Suppressor macrophage treated with lipopolysaccharide for 4 hours (primary cell): ENCODE measurements at places on chromosomes 1 and 21.

- DNase-seq: no peak
Measured at GRCh38 chr21:30947141-30947540, 65.8 kb upstream of the KRTAP11-1 start.

- no peak for DNase-seq
Measured at GRCh38 chr1:62487956-62488355, 51.1 kb downstream of the USP1 start.

GRCh38 chr1:109427171-109427467 is 871 bp upstream of the PSMA5 start:
- DNase-seq: peak; percentile 36

DNA sequence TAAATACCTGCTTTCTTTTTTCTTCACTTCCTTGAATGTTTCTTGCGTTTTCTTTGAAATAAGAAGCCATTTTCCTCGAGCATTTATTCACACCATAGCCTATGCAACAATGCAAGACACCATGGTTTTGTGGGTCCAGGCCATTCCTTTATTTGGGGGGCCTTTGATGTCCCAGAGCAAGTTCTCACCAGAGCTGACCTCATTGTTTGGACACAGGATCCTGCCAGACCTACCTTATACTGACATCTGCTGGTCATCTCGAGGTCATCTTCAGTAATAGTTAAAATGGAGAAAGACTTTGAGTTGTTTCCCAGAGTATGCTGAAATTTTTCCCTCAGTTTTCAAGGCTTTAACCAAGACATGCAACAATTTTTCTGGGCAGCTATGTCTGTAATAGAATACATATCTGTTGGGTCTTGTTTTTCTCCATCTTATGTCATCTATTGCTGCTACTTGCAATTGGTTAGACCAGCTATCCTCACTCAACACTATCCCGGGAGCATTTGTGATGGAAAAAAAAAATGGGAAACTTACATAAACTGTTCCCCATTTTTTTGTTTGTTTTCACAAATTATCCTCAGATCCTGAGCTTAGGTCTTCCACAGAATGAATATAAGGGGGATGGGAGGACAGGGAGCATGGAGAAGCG is 34.0 kb upstream of the BACE2 start:
- DNase-seq: peak; percentile 34

GRCh38 chr1:56199956-56200355 is 379.4 kb downstream of the PLPP3 start:
- DNase-seq: no peak

DNA sequence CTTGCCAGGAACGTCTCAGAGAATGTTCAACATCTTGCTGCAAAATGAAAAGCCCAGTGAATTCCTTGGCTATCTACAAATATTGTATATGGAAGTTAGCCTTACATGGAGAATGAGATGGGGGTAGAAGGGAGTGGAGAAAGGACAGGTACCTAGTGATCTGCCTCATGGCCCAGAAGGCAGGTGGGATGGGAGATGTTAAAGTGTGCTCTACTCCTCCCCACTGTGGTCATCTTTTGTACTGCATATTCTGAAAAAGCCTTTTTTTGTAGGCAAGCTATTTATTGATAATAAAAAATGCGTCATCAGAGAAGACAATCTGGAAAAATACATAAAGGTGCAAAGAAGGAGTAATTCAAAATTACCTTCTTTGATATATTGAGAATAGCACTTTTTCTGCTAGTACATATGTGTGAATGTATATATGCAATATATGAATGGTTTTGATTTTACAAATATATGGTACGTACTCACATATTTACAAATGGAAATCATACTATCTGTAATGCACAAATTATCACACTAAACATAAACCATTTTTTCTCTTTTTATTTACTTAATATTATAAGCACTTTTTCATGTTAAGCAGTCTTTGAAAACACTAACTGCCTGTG is 19.1 kb upstream of the SLC5A9 start:
- DNase-seq: peak; percentile 42

GRCh38 chr21:16211339-16212303 is 481.8 kb downstream of the USP25 start:
- DNase-seq: no peak

DNA sequence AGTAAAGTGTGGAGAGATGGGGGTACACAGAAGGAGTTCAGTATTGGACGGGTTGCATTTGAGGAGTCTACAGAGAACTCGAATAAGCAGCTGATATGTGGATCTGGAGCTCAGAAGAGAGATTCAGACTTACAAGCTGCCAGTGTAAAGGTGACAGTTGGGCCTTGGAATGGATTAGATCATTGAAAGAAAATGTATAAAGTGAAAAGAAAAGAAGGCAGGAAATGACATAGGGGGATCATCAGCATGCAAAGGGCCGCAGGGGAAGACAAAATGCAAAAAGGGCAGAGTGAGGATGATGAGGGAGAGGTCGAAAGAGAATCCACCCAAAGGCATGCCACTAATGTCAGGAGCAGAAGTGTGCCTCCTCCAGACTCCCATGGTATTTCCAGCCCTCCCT is 273.3 kb downstream of the TNR start:
- DNase-seq: no peak

- DNase-seq: no peak
Measured at GRCh38 chr1:83897516-83897915, 101.4 kb downstream of the TTLL7 start.

GRCh38 chr1:54800899-54801759 is at the start of gene TTC22:
Gene TTC22 (minus strand): TSS chr1:54801323. CDS start chr1:54801163, 160 bp downstream.
- DNase-seq: peak; percentile 19

DNA sequence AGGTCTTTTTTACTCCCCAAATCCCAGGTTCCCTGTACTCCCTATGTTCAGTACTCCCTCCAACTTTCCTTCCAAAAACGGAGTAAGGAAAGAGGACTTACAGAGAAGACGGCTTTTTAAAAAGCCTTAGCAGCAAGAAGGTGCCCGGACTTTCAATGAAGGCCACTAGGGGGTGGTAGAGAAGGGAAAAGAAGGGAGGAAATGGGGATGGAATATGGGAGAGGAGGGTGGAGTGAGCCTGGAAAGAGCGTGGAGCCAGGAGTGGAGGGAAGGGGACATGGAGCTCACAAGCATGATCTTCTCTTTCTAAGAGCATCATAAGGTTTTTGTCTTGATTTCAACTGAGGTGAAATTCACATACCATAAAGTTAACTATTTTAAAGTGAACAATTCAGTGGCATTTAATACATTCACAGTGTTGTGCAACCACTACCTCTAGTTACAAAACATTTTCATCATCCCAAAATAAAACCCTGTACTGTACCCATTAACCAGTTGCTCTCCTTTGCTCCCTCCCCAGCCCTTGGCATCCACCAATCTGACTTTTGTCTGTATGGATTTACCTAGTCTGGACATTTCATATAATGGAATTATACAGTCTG is 129.9 kb downstream of the ZNF281 start:
- peak; percentile 60 for DNase-seq

DNA sequence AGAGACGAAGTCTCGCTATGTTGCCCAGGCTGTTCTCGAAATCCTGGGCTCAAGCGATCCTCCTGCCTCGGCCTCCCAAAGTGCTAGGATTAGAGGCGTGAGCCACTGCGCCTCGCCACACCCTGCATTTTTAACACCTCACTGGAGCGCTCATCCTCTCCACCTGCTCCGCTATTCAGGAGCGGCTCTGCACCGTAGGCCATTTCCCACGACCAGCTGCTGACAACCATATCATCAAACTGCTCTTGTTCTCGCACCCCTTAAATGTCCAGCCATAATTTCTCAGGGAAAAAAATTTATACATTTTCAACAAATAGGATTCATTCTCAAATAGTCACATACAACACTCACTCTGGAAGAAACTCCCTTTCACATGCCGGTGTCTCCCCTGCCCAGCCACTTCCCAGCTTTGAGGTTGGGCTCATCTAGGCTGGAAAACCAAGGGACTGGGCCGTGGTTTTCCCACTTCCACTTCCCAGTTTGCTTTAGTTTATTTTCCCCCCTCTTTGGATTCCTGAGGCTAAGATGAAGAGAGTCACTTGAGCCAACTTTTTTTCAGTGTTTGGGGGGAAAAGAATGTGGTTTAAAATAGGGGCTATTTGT is 639 bp upstream of the IPO9 start:
- DNase-seq: no peak

DNA sequence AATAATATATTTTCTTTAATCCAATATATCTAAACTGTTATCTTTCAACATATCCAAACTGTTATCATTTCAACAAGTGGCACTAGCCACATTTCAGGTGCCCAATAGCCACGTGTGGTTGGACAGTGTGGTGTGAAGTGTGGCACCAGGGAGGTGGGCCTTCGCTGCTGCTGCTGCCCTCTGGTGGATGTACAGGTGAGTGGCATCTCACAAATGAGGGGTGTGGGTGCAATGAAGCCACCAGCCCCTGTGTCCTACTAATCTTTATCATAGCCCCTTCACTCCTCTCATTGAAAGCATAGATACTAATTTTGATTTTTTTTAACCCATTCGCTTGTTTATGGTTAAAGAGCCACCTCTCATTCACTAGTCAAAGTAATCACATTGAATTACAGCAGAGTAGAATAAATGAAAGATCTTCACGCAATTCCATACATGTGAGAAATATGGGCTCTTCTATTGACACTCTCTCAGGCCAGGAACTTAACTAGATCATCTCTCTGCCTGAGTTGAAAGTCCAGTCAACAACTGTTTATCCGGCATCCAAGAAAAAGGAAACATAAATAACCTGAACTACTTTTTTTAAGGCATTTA is 499.2 kb downstream of the OMA1 start:
- peak; percentile 20 for DNase-seq

DNA sequence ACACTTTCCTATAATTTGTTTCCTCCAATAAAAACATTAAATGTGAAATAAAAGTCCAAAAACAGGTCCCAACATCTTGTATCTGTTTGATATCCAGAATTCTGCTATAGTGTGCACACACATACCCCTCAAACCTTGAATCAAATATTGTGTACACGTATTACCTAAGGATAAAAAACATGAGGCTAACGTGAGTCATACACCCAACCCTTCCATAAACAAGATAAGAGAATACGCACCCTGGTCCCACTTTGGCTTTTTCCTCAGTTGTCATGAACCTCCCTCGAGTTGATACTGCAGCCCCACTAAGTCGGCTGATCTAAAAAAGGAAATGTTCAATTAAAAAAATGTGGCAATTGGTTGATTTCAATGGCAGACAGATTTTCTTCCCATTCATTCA is 5.2 kb downstream of the KHDC4 start:
- no peak for DNase-seq

DNA sequence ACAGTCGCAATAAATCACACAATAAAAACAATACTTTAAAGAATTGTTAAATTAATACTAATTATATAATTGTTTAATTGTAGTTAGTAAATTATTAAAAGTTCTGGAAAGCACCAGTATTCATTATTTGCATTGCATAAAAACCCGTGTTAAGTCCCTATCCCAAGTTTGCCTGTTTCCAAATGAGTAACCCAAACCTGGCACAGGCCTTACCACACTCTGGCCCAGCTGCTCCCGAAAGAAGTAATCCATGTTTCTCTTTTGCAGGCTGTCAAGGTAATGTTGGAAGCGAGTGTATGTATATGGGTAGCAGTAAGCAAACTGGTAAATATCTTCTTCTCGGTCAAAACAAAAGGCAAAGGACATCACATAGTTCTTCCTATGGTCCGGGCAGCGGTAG is 268.7 kb upstream of the BEND5 start:
- no peak for DNase-seq

DNA sequence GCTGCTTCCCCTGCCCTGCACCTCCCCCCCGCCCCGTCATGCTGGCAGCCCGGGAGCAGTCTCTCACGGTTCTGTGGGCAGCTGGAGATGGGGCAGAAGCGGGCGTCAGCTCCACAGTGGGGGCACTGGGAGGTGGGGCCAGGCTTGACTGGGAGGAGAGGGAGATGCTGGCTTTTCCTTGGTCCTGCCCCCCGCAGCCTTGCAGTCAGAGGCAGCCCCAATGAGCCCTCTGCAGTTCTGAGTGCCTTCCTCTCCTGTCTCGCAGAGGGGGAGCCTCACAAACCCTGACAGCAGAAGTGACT is 21.7 kb downstream of the ARHGEF10L start:
- no peak for DNase-seq

GRCh38 chr1:72062584-72062983 is 219.8 kb downstream of the NEGR1 start:
- peak; percentile 49 for DNase-seq

DNA sequence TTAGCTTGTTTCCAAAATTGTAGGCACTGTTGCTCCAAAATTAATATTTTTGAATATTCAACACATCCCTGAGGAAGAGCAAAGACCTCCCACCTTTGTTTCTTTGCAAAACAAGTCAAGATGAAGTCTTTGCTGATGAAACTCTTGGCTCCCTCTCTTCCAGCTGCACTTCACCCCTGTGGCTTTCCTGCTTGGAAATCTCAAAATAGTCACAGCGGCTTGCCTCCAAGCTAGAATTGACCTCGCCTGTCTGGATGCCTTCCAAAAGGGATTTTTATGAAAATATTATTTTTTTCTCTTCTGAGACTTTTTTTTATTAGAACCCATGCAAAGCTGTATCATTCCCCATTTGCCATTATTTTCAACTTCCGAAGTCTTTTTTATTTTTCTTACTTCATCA is 71.1 kb upstream of the MROH9 start:
- DNase-seq: no peak

- DNase-seq: no peak
Measured at GRCh38 chr1:2271841-2272655, 43.9 kb downstream of the SKI start.

GRCh38 chr1:241715435-241715834 is 63.4 kb downstream of the WDR64 start:
- DNase-seq: no peak

DNA sequence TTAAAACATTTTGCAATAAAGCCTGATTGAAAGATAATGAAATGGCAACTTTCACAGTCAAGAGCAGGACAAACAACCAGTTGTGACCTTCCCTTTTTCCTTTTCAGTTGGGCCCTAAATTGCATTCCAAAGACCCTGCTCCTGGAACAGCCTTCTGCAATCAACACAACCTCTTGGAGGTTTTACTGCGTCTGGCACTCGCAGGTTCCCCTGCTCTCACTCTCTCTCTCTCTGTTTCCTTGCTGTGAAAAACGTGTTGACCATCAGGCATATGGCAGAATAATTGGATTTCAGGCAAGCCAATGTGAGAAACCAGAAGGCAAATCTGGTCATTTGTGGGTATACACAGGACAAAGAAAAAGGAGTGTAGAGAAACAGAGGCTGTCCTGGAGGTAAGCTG is 23.2 kb downstream of the SLC44A5 start:
- DNase-seq: no peak

- no peak for DNase-seq
Measured at GRCh38 chr1:1916851-1917251, 1.8 kb downstream of the CALML6 start.

- DNase-seq: no peak
Measured at GRCh38 chr1:61498342-61498741, 226.6 kb downstream of the TM2D1 start.

- no peak for DNase-seq
Measured at GRCh38 chr21:33655588-33656221, 13.4 kb downstream of the ITSN1 start.

DNA sequence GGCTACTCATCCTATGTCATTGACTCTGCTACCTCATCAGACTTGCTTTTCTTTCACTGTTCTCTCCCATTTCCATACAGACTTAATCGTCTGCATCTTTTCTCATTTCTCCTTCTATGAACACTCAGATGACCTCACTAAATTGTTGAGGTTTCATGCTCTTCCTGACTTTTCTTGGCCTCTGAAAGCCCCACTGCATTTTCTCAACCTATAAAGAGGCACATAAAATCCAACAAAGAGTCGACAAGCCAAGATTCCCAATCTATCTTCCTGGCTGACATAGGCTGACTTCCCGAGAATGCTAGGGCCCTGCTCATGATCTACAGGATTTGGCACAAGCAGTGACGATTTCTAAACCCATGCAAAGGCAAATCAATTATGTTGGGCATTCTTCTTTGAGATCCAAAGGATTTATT is 280.8 kb upstream of the DPYD start:
- no peak for DNase-seq

- DNase-seq: no peak
Measured at GRCh38 chr1:228226956-228227791, 19.3 kb downstream of the OBSCN start.
